ENCODE measurements at places on chromosomes 4 and X.

GRCh38 chr4:177974461-177974860 lies 532.2 kb upstream of the AGA start:
- DNase-seq, result no peak

- no peak for DNase-seq
Measured at GRCh38 chr4:44651425-44651824, at the start of gene YIPF7. Gene YIPF7 (minus strand): TSS chr4:44651625. CDS start chr4:44650100, 1,525 bp downstream.

GRCh38 chr4:159719531-159719930 lies 616.7 kb downstream of the RAPGEF2 start:
- DNase-seq, result no peak

- no peak for DNase-seq
Measured at GRCh38 chr4:2365913-2366210, 52.6 kb downstream of the ZFYVE28 start.

DNA sequence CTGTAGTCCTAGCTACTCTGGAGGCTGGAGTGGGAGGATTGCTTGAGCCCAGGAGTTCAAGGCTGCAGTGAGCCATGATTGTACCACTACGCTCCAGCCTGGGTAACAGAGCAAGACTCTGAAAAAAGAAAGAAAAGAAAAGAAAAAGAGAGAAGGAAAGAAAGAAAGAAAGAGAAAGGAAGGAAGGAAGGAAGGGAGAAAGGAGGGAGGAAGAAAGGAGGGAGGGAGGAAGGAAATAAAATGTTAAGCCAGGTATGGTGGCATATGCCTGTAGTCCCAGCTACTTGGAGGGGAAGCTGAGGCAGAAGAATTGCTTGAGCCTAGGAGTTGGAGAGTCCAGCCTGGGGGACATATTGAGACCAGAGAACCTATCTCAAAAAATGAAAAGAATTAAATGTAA lies 12.0 kb downstream of the STAP1 start:
- no peak for DNase-seq

DNA sequence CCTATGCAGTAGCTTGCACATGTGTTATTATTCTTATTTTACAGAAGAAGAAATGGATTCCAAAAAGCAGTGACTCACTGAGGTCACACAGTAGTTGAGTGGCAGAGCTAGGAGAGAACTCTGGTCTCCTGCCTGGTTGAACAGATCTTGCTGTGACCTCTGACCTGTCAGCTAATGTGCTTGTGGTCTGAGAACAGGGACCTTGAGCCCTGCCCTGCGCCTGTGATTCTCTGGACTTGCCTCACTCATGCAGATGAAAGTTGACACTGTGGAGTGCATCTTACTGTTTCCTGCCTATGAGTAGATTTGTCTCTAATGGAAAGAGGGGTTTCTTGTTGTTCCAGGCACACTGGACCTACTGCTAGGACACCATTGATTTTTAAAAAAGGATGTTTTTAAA lies 32.3 kb downstream of the ETNPPL start:
- no peak for DNase-seq

GRCh38 chr4:42671431-42672194 lies 14.7 kb upstream of the ATP8A1 start:
- DNase-seq, result peak; percentile 35

- DNase-seq, result no peak
Measured at GRCh38 chr4:157988641-157989040, 184.2 kb downstream of the GASK1B start.

DNA sequence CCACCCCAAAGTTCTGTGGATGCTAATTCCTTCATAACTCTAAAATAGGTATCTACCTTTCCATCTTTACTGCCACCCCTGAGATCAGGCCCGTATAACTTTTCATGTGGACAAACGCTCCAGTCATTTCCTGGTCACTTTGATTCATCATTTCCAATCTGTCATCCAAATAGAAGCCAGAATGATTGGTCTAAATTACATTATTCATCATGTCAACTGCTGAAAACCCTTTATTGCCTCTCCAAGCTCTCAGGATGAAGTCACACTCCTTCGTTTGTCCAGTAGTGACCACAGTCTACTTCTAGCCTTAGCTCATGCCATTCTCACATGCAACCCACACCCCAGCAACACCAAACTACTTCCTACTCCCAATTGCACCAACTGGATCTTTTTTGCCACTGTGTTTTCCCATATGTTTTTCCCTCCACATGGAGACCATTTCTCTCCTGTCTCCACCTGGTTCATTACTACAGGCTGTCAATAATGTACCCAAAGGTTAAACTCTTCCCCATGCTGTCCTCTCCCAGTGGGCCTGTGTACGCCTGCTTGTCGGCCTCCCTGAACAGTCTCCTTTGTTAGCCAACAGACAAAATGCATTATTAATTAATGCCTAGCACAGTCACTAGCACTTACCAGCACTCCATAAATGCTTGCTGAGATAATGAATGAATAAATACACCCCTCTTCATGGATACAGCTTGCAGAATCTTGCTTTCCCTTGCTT lies 382.6 kb upstream of the NOCT start:
- DNase-seq, result no peak

- DNase-seq, result no peak
Measured at GRCh38 chrX:7062903-7063302, 84.6 kb upstream of the STS start.

DNA sequence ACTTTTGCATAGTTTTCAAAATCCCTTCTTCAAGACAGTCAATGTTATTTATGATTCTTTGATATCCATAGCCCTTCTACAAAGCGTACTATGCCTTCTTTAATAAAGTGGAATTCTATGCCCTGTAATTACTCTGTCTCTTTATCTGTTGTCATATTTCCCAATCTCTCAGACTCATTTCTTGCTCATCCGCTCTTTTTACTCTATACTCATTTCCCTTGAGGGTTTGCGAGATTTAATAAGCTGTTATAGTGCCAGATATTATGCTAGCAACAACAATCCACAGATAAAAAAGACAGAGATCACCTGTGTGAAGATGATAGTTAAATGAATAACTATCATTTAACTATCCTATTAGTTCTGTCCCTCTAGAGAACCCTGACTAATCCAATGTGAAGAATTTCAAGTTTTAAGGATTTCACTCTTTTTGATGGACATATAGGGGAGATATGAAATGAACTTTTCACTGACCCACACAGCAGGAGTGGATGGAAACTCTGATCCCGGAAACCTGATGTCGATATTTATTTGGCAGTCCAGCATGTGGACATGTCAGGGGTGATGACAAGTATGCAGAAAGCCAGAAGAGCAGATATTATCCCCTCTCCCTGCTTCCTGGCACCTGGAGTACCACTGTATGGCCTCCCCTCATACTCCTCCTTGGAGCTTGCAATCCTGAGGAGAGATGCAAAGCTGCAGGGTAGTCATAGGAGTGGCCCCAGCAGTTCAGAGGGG lies 49.7 kb downstream of the TMEM156 start:
- no peak for DNase-seq

- peak; percentile 44 for DNase-seq
Measured at GRCh38 chr4:87093443-87094123, 126.8 kb downstream of the KLHL8 start.

DNA sequence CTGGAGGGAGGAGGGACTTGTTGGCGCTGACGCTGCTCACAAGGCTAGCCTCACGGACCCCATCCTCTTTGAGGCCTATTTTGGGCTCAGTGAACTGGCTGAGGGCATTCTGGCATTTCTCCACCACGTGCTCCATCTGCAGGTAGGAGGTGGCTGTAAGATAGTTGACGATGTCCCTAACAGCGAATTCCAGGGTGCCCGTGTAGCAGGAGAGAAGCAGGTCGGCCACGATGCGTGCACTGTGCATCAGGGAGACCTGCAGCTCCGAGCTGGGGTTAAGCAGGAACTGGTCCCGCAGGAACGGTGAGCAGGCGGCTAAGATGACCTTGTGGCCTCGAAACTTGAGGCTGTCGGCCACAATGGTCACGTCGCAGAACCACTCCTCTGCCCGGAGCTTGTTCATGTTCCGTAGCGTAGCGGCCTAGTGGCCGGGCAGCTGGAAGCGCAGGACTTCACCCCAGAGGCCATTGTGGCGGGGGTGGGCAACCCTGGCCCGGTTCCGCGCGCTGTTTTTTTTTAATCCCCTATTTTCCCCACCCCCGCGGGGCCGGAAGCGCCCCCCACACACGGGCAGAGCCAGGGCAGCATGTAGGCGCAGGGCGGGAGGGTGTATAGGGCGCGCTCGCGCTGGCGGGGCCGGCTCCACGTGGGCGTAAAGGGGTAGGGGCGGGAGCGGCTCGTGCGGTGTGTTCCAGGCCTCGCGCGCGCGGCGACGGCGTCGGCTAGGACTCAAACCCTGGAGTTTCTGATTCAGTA lies 73.2 kb downstream of the UBE2K start:
- DNase-seq, result no peak

DNA sequence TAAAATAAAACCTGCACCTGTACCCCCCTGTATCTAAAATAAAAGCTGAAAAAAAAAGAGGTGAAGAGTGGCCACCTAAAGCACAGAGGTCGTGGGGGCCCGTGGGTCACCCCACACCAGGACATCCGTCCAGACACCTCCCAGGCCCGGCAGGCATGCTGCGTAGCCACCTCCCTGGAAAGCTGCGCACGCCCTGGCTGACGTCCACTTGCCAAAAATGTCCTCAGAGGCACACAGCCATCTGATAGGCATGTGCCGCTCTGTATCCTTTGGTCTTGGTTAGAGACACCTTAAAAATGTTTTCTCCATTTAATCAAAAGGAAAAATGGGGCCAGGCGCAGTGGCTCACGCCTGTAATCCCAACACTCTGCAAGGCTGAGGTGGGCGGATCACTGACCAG lies 17.7 kb downstream of the FAM53A start:
- no peak for DNase-seq

GRCh38 chr4:95694411-95694810 lies 145.5 kb upstream of the PDHA2 start:
- DNase-seq, result no peak

DNA sequence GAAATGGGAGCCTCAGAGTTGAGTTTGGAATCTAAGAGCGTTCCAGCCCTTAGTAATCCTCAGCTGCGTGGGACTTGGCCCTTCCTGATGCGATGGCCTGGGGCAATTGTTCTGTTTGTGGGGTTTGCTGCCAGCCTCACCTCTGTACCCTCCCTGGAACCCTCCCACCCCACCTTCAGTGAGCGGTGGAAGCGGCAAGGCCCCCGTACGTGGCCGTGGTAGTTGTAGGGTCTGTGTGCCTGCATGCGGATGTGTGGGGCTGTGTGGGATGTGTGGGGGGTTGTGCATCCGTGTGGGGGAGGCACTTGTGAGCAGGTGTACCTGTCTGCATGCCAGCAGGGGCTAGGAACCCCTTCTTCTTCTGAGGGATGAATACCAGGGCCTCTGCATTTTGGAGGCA lies 65.4 kb upstream of the ADRA2C start:
- DNase-seq, result no peak

DNA sequence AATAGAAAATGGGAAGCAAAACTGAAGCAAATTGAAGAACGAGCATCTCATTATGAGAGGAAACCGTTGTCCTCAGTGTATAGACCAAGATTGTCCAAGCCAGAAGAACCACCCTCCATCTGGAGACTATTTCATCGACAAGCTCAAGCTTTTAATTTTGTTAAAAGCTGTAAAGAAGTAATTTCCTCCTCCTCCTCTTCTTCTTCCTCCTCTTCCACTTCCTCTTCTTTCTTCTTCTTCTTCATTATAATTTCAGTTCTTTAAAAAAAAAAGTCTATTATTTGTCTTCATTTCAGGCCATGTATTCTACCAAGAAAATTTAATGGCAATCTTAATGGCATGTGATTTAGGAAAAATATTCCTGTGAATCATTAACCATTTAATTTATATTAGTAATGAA lies 7.6 kb downstream of the PRIMPOL start:
- no peak for DNase-seq

DNA sequence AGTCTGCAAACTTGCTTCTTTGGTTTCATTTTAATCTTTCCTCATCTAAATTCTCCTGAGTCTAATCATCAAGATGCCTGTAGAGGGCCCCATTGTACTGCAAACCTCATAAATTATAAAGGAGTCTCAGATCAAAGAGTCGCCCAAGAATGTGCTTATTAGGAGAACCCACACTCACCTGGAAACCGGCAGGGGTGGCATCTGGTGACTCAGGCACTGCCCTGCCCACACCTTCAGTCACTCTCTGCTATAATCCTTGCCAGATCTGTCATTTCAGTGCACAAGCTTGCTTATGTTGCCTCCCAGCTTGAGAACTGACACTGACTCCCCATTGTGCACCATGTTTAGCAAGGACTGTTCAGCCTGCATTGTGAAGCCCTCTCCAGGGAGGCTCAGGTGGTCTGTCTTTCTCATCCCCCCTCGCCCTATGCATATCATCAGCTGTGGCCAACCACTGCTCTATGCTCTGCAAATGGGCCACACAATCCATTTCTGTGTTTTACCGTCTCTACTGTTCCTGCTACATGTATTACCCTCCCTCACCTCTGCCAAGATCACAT lies 12.4 kb downstream of the EPGN start:
- peak; percentile 19 for DNase-seq

- DNase-seq, result no peak
Measured at GRCh38 chr4:8278009-8278395, 8.4 kb downstream of the HTRA3 start.

GRCh38 chrX:150736475-150736874 lies 43.3 kb downstream of the MTMR1 start:
- DNase-seq, result no peak

- DNase-seq, result peak; percentile 16
Measured at GRCh38 chrX:83469551-83469950, 38.5 kb upstream of the POU3F4 start.

DNA sequence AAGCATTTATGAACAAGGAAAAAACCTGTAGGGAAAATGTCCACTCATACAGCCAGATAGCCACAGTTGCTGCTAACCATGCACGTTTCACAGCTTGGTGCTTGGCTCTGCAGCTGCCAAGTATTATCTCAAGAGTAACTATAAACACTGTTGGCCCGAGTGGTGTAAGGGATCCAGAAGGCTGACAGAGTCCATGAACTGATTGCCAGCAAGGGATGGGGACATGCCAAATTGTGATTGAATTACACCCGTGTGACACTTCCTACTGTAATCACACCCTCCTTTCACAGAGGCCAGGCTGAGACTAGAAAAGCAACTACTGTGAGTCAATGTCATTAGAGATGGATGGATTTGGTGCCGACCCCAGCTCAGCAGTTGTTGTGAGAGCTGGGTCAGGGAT lies 223.9 kb upstream of the ANKRD50 start:
- no peak for DNase-seq

DNA sequence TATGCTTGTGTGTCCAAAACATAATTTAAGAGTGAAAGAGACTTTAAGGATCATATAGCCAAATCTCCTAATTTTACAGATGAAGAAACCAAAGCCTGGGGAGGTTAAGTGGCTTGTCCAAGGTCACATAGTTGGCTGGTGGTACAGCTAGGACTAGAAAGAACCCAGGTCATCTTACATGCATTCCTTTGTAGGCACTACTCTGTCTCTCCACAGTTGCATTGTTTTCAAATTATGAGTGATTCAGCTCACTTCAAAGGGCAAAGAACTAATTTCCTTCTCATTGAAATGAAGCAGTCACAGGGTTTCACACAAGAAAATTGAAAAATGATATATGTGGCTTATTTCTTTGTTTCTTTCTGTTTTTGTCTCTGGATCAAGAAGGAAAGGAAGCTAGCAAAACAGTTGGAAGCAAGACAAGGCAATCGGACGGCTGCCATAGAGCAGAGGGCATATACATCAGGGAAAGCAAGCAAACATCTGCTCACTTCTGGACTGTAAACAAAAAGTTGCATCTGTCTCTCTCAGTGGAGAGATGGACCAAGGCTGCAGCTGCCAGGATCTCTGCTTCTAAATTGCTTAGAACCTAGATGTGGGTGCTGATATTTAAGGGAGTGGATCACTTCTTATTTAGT lies 107.5 kb upstream of the AMOT start:
- DNase-seq, result no peak
